ENCODE measurements at places on chromosomes 1 and 21.

GRCh38 chr1:109712321-109712864, 342 bp downstream of the GSTM5 start:
- no peak for DNase-seq

DNA sequence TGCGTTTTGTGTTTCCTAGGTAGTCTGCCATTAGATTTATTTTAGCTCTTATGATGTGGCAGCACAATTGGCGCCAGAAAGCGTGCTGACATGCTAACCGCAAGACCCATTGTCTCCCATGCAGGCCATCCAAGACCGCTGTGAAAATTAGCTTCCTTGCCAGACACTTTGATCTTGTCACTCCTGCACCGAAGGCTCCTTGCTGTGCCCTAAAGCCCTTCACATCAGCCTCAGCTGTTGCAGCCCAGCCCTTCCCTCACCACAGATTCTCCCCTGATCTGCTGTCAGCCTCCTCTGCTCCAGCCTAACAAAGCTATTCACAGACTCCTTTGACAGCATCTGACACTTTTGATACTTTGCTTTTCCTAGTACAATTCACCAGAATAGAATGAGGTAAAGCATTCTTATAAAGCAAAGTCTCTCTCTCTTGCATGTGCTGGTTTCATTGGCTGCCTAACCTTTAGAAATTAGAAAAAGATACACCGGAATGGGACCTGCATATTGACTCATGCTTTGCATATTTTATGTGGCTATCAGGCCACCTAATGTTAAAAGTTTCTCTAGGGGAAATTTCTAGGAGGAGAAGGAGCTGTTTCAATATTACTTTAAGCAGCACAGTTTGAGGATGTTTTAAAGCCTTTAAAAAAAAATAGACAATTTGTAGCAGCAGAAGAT, 280.3 kb upstream of the FMN2 start:
- DNase-seq, result peak; percentile 9

- no peak for DNase-seq
These were observed 144.1 kb upstream of the HOOK1 start for GRCh38 chr1:59670662-59671061.

DNA sequence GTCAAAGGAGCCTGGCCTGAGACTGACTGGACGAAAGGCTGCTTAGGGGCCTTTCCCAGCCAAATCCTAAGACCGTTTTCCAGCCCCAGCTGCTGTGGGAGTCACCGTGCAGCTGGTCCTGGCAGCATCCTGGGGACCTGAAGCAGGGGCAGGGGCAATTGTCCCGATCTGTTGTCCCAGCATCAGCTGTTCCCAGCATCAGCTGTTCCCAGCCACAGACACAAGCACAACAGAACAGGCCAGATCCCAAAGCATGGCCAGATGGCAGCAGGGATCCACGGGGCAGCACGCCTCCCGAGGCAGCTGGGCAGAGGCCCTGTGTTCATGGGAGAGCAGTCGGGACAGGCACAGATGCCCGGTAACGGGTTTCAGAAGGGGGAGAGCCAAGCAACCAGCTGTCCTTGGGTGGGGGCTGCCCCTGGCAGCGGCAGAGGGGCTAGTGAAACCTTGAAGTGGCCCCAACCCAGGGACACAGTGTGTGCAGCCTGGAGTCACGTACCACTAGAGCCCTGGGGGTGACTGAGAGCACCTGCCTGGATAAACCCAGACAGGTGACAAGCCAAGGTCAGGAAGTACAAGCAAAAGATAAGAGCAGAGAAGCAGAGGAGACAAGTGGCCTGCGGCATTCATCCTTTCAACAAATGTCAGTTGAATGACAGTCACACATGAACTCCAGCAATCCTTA, 13.3 kb downstream of the CELA2B start:
- DNase-seq, result no peak

DNA sequence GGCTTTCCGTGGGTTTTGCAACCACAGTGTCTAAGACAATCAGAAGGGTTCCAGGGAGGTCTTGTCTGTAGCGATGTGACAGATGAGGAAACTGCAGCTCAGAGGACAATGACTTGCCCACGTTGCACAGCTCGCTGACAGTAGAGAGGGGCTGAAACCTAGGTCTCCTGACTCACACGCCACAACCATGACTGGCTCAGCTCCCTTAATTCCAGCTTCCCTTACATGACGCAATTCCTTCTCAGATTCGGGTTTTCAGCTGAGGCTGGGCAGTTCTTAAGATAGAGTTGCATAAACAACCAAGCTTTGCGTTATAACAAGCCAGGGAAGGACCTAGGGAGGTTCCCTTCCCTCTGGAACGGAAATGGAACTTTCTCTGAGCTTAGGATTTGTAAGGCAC, 36.3 kb downstream of the DHCR24 start:
- DNase-seq, result no peak

DNA sequence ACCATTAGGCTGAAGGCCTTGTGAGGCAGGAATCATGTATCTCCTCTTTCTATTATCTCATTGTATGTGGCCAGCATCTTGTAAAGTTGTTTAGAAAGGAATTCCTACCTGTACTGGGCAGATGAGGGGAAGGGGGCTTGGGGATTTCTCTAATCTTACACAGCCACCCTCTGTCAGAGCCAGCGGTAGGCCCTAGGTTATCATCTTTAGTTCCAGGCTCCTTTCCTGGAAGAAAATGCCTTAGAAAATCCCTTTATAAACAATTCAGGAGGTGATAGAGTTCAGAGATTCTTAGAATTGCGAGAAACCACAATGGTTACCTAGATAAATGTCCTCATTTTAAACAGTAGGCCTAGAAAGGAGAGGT, 35.2 kb downstream of the DPT start:
- DNase-seq, result no peak

DNA sequence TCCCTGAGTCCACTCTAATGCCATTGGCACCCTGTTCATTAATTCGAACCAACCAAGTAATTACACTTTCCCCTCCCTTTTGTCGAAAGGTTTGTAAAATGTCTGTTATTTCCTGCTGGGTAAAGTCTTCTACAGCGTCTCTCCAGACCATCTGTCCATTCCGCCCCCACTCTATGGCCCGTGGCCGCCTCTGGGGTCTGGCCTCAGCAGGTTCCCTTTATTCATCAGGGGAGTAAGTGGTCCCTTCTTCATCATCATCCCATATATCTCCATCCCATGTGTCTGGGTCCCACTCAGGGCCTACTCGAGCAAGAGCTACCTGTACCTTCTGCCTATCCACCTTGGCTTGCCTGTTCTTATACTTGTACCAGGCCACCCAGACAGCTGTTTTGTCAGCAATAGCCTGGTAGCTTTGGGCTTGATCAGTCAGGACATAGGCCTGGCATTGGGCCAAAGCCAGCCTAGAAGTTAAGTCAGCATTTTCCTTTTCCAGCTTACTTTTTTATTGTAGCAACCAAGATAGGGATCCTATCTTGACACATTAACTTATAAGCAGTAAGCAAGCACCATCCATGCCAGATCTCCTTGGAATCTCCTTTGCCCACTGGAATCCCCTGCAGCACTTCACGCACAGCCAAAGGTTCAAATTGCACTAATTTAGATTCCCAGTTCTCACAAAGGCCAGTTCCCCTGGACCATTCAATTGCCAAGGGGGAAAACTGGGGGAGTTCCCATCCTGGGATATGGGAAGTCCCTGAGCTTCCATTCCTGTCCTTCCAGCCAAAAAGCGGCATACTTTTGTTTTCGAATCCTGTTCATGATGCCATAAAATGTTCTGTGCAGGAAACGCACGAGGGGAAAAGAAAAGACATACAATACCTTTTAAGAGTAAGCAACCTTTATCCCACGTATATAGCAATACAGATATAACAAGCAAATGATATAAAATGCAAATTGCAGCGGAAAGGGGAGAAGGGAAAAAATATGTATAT, 6.6 kb upstream of the STUM start:
- no peak for DNase-seq

DNA sequence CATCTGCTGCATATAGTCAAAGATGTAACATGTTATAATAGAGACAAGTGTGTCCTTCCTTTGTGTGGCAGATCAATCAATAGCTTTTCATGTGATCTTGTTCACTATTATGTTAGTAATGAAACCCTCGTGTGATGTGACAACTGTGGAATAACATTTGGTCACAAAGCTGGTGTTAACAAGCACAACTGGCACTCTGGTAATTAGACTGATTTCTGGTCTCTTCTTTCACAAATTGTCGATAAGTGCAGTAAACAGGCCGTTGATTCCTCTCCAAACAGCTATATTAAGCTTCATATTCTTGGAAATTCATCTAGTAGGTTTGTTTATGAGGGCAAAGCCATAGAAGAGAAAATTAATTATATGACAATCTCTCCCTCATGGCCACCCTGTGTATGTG, 616.7 kb upstream of the PTBP2 start:
- DNase-seq, result no peak

DNA sequence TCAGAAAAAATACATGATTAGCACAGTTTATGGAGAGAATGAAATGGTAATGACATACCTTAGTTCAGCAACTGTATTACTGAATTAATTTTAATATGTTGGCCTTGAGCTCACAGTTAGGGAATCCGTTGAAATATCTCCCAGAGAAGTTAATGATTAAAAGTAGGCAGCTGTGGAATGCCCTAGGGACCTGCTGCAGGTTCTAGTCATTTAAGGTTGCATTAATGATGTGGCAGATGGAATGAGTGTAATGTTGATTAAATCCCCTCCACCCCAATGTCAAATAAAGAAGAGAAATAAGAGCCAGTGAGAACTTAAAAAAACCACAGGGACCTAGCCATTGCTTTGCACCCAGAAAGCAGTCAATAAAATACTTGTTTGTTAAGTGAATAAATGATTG, 40.3 kb upstream of the TRIM45 start:
- no peak for DNase-seq

GRCh38 chr1:172951730-172952365, 98.9 kb downstream of the TNFSF18 start:
- no peak for DNase-seq

GRCh38 chr1:157852476-157852875, 10.9 kb upstream of the CD5L start:
- no peak for DNase-seq

DNA sequence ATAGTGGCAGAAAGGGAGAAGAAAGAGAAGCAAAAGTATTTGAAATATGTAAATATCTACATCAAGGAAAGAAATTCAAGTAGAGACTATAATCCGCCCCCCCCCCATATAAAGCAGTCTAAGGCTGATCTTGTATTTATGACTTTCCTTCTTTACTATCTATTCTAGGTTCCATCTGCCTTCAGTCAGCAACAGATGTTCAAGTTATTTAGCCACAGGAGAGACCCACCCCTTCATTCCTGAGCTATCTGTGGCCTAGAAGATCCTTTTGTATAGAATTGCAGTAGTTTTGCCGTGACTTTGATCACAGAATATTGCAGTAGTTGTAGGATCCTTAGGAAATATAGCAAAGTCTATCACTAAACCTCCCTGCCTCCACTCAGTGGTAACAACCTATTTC, 10.7 kb upstream of the BSDC1 start:
- DNase-seq, result no peak

GRCh38 chr1:81760477-81761097, 40.1 kb upstream of the ADGRL2 start:
- no peak for DNase-seq

GRCh38 chr1:154411525-154411924, 6.4 kb downstream of the IL6R start:
- no peak for DNase-seq

- DNase-seq, result no peak
These were observed 115.6 kb downstream of the TNFSF18 start for GRCh38 chr1:172935062-172935592.

- DNase-seq, result no peak
These were observed 124.8 kb downstream of the PCNX2 start for GRCh38 chr1:233170741-233171140.

DNA sequence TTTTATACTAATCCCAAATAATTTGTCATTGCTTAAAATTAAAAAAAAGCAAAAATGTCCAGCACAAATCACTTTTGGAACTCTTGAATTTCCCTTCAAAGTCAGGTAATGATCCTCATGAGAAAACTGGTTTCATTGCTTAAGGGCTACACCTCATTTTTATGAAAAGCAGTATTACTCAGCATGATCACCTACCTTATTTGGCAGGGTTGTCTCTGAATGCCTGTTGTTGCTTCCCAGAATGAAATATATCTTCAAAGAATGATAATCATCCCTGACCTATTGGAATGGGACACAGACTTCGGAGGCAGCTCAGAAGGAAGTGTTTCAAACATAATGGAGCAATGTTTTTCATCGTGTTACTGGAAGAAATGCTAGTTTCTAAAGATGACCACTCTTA, 29.7 kb downstream of the C1orf21 start:
- DNase-seq, result no peak

DNA sequence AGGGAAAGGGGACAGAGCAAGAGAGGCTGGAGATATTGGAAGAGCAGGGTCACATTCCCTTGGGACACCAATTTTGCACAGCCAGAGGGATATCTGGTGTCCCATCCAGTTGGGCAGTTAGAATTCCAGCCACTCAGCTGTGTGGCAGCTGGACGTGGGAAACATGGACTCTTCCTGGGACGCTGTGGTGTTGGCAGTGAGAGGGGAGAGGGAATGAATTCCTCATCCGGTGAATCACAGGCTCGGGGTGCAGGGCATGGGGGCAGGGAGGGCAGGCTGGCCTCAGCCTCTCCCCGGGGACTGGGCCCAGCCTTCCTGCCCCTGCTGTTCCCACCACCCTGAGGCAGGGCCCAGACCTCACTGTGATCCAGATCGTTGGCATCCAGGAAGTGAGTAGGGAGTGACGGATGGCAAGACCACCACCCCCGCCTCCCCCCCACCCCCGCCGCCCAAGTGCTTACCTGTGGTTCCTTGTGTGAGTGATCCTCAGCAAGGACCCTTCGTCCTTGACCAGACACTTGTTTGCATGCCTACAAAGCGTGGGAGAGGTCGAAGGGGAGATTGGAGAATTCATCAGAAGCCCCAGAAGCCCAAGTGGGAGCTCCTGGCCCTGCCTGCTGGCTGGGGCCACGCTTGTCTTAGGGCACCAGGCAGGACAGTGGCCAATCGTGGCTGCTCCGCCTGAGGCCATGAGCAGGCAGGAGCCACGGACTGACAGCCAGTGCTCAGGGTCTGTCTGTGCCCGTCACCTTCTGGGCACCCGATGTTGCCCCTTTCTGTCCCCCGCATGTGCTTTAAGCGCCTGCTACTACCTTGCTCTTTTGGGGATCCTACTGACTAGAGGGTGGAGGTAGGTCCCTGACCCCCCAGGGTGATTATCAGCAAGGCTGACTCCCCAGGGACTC, 8.7 kb downstream of the WNT3A start:
- no peak for DNase-seq

DNA sequence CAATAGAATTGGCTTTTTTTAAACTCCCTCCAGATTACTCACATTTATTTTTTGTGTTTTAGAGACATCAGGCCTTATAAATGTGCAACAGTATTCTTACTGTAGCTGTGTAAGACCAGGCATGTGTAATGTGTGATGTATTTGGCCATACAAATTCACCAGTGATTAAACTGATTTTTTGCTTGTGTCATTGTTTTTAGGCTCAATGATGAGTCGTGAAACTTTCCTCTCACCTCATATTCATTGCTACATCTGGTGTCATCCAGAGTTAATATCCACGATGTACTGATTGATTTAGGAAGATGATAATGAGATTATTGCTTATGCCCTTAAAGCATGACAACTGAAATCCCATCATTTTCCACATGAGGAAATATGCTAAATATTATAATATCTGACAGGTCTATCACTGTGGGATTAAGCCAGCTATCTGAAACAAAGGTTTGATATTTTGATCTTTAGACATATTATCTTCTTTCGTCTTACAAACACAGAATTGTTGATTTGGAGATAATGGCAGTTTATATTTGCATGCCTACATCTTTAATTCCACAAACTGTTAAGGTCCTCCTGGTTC, 487.9 kb downstream of the PTBP2 start:
- DNase-seq, result no peak

GRCh38 chr1:42552636-42553035, 89.5 kb downstream of the CCDC30 start:
- DNase-seq, result no peak

- DNase-seq, result no peak
These were observed 59.5 kb upstream of the KDM4A start for GRCh38 chr1:43590388-43590925.
